Endothelial cell of umbilical vein (primary cell): ENCODE measurements at places on chromosomes 4 and X.

- DNase-seq: peak; percentile 97
Measured at GRCh38 chrX:65601530-65602220, 65.8 kb upstream of the MSN start.

DNA sequence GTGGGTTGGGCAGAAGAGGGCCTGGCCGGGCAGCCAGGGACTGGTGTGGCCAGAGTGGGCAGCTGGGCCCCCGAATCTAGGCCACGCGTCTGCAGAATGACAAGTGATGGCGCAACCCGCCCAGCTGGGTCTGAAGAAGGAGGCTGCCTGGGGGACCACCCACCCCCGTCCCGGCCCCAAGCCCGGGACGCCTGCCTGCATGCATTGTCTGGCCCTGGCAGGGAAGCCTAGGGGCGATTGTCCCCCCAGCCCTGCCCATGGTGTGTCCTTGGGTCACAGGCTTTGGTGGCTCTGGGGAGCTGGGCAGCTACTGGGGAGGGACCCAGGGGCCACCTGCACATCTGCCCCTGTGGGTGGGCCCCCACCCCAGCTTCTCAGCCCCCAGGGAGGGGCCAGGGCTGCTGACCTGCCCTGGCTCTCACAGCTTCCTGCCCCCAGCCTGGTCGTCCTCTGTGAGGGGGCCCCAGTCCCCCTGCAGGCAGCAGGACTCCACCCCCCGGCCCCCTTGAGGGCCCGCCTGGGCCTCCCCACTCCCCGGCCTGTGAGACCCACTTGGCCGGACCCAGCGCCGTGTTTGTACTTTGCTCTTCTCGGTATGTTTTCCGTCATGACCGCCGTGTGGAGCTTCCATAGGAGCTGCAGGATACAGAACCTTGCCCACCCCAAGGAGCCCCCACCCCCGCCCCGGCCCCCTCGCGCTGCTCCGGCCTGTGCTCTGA, 4.9 kb downstream of the FGFR3 start:
- DNase-seq: no peak

DNA sequence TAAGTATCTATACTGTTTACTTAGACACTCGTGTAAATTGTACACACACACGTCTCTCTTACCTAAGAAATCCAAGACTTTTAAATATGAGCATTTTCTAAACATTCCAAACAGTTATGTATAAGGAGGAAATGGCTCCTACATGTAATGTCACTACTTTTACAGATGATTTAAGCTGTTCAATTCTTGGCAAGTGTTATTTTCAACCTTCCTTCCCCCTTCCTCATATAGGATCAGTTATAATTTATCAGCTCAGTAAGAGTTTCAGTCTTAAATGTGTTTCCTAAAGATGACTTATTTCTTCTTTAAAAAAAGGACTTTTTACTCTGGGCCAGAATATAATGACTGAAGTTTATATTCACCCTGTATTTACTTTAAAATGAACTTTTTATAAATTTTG, 601.1 kb downstream of the ANKRD50 start:
- peak; percentile 62 for DNase-seq

- DNase-seq: no peak
Measured at GRCh38 chrX:133609166-133609565, 193.9 kb upstream of the GPC4 start.

DNA sequence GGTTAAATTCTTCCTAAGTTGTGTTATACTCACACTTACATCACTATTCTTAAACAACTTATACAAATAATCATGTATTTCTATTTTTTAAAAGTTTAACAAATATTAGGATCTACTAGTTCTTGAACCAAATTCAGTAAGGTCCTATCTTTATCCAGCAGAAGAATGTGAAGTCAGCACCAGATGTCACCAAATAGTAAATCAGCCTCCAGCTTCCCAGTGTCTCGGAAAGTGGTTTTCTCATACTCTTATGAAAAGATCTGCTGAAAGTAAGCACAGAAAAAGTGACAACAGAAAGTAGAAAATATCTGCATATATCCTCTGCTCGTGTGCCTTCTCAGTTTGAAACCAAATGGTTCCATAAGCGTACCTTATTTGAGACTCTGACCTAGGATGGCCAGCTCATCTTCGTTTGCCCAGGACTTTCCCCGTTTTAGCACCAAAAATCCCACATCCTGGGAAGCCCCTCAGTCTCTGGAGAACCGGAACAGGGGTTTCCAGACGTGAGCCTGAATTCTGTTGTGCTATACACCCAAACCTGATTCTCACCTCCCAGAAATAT, 98.0 kb upstream of the DCLK2 start:
- no peak for DNase-seq

DNA sequence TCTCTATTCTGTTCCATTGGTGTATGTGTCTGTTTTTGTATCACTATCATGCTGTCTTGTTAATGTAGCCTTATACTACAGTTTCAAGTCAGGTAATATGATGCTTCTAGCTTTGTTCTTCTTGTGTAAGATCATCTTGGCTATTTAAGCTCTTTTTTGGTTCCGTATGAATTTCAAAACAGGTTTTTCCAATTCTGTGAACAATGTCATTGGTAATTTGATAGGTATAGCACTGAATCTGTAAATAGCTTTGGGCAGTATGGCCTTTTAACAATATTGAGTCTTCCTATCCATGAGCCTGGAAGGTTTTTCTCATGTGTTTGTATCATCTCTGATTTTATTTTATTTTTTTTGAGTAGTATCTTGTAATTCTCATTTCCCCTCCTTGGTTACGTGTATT, 94.3 kb downstream of the ANAPC10 start:
- DNase-seq: no peak

GRCh38 chr4:109411964-109412363, 21.7 kb upstream of the SEC24B start:
- DNase-seq: peak; percentile 32

DNA sequence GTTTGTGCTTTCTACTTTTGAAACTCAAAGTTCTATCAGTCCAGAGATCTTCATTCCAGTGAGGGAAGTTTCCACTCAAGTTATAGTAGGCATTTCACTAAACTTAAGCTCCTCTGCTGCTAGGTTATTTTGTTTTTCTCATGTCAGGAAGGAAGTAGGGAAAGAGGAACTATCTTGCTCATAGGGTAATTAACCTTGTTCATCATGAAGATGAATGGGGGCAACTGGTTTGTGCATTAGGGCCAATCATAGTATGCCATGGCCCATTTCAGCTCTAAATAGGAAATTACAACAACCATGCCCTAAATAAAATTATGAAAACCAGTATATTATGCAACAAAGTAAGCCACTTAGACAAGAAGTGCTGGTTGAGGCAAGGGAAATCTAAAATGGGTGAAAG, 804.7 kb upstream of the NDST4 start:
- DNase-seq: no peak

DNA sequence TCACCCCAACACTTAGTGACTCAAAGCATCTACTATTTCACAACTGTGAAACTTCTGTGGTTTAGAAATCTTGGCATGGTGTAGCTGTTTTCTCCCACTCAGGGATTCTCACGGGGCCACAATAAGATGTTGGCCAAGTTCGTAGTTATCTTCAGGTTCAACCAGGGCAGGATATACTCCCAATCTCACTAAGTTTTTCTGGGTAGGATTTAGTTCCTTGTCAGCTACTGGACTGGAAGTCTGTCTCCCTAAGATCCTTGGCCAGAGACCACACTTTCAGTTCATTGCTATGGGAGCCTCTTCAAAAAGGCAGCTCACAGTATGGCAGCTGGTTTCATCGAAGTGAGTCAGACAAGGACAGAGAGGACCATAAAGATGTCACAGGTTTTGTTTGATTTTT, 111.7 kb upstream of the PDHA2 start:
- no peak for DNase-seq

GRCh38 chrX:154650221-154650510, 3.2 kb downstream of the CTAG2 start:
- no peak for DNase-seq

GRCh38 chr4:53019485-53020382, 157.6 kb downstream of the RASL11B start:
- DNase-seq: peak; percentile 45

DNA sequence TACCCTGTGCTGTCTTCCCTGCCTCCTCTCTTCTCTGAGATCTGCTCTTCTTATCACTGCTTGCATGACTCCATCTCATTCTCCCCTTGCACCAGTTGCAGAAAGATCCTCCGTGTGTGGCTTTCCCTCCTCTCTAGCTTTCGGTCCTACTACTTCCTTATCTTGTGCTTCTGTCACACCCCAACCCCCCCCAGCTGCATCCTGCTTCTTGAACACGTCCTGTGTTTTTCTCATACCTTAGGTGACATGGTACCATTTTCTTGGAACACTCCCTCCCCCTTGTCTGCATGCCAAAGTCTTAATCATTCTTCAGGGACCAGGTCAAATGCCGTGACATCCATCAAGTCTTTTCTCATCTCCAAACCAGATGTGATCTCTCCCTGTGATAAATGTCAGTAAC, 46.4 kb downstream of the FHL1 start:
- DNase-seq: no peak

- peak; percentile 23 for DNase-seq
Measured at GRCh38 chr4:83536362-83537272, 709 bp downstream of the GPAT3 start.

GRCh38 chr4:15396157-15396800, 31.6 kb upstream of the C1QTNF7 start:
- peak; percentile 45 for DNase-seq

- peak; percentile 39 for DNase-seq
Measured at GRCh38 chr4:42654631-42655268, 2.2 kb downstream of the ATP8A1 start.

GRCh38 chr4:100071506-100071905, 118.8 kb downstream of the DDIT4L start:
- no peak for DNase-seq

DNA sequence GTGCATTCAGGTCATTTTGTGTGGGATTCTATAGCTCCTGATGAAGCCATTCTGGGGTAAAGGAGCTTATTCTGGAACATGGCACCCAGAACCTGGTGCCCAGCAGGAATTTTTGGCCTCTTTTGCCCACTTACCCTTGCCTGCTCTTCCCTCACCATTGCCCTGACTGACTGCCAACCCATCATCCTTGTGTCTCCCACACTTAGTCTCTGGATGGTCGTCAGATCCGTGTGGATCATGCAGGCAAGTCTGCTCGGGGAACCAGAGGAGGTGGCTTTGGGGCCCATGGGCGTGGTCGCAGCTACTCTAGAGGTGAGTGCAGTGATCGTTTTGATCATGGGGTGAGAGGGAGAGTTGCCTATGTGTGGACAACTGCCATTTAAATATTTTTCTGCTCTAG, 1.8 kb downstream of the RBM3 start:
- DNase-seq: no peak

DNA sequence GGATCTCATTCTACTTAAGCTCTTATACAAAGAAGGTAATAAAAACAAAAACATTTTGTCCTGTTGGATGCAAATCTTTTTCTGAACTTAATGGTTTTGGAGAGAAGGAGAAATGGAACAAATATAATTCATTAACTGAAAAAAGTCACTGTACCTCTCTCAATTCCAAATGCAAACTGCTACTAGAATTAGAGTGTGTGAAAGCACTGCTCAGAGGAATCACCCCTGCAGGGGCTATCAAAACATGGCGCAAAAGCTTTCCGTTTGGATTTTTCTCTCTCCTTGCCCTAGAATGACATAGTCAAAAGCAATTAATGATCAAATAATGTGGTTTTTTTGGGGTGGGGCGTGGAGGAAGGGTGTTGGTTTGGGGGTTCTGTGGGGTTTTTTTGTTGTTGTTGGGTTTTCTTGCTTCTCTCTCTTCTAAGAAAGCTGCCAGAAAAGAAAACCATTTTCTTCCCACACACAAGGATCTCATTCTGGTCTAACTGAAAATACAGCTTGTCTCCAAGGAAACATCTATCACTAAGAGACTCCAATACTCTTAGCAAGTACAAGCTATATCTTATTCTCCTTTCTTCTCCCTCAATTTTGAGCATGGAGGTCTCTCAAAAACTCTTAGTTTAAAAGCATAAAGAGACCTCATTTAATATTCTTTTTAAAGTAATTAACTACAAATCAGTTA, 41.6 kb downstream of the USP46 start:
- DNase-seq: no peak

DNA sequence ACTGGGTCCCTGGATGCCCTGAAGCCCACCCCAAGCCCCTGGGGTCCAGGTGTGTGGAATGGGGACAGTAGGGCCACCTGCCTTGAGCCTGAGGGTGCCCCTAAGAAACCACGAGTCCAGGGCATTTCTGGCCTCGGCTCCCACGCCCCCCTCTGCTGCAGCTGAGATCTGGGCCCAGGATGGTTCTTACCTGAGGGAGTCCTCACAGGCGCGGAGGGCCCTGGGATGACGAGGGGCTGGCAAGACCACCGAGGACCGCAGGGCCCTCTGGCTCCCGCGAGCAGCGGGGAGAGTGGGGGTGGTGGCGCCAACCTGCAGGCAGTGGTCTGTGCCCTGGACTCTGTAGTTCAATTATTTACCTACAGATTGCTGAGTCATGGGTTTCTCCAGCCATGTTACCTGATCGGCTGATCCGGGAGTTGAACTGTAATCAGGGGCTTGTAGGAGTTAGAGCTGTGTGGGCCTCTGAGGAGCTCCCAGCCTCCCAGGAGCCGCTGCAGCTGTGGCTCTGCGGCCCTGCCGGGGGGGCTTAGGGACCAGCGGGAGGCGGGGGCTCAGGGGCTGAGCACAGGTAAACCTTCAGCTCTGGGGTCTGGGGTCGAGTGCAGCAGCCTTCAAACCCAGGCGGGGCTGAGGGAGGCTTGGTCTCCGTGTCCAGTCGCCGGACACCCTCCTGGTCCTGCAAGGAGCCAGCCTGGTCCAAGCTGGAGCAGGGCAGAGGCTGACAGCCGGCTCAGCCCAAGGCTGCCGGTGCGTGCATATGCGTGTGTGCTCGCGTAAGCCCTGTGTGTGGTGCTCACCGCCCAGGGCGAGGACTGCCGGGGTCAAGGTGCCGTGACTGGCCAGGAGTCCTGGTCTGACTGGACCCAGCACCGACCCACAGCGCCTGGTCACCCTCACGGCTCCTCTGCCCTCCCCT, at the start of gene SLC26A1:
SLC26A1 (minus strand) TSS at position 294 of the 919 bp plus-strand sequence. CDS start 1,701 bp downstream, outside the sequence.
- DNase-seq: no peak

- no peak for DNase-seq
Measured at GRCh38 chr4:8612646-8613045, 20.1 kb downstream of the CPZ start.

- peak; percentile 76 for DNase-seq
Measured at GRCh38 chr4:155353923-155354540, 22.7 kb downstream of the MAP9 start.

GRCh38 chr4:23788027-23788426, 101.8 kb downstream of the PPARGC1A start:
- no peak for DNase-seq

- no peak for DNase-seq
Measured at GRCh38 chr4:110294165-110294564, 95.8 kb upstream of the ELOVL6 start.

DNA sequence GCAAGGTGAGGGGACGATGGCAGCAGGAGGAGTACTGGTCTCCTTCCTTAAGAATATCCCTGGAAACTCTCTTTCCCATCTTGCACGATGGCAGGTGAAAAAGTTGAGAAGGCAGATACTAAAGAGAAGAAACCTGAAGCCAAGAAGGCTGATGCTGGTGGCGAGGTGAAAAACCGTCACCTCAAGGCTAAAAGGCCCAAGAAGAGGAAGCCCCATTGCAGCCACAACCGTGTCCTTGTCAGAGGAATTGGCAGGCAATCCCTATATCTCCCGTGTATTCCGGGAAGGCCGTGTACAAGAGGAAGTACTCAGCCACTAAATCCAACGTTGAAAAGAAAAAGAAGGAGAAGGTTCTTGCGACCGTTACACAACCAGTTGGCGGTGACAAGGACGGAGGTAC, 40.0 kb downstream of the CRLF2 start:
- no peak for DNase-seq
